Sigmoid colon (tissue), 7 donors: ENCODE measurements at places on chromosomes 6 and 20.

GRCh38 chr6:154632119-154632518 lies 101.1 kb upstream of the SCAF8 start:
- no peak for DNase-seq

- DNase-seq: no peak
Observed at GRCh38 chr6:140609956-140610355, 1235.5 kb upstream of the CITED2 start.

GRCh38 chr20:32707691-32708581 lies 34.2 kb upstream of the C20orf203 start:
- DNase-seq: no peak

DNA sequence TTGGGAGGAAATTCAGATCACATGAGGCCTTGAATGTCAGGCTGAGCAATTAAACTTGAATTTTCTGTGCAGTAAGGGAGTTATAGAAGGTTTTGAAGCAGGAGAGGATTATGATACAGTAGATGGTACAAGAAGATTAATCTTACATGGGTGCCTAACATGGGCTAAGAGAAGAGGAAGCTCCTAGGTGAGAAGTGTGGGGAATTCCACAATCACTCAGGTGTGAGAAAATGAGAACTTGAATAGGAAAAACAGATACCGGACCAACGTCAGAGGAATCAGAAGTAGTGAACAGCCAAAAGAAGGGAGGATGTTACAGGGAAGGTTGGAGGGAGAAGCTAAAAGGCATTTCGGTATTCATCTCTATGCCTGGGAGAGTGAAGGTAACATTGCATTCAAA lies 250.7 kb upstream of the SLC35B3 start:
- no peak for DNase-seq

GRCh38 chr6:101450901-101451300 lies 57.4 kb downstream of the GRIK2 start:
- DNase-seq: no peak

- no peak for DNase-seq
Observed at GRCh38 chr20:46545077-46545826, 5.2 kb downstream of the OCSTAMP start.

GRCh38 chr6:18042536-18043145 lies 55.2 kb upstream of the KIF13A start:
- no peak for DNase-seq

DNA sequence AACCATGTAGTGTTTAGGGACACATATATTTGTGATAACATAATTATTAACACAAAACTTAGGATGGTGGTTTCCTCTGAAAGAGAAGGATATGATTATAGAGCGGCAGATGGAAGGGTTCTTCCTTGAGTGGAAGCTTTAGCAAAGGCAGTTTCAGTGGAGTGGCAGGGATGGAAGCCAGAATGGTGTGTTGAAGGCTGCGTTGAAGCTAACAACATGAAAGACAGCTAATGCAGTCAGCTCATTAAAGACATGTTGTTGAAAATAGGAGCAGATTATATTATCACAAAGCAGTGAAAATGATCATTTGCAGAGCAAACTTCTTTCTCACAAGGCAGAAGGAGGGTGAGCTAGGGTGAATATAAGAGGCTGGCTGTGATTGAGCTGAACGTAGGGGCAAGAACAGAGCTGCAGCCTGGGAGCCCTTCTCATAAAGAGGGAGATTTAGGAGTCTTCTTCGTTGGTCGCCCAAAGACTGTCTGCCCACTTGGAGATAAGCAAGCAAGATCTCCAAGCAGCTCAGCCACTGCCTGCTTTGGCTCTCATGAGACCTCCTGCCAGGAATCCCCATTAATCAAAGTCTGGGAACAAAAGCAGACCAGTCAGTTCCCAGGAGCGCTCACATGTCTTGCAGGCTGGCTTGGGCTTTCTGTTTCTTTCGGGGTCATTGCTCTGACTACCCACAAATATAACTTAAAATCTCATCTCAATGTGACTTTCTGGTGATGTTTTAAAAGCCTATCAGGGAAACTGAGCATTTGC lies 2.6 kb upstream of the ANKRD6 start:
- DNase-seq: no peak

DNA sequence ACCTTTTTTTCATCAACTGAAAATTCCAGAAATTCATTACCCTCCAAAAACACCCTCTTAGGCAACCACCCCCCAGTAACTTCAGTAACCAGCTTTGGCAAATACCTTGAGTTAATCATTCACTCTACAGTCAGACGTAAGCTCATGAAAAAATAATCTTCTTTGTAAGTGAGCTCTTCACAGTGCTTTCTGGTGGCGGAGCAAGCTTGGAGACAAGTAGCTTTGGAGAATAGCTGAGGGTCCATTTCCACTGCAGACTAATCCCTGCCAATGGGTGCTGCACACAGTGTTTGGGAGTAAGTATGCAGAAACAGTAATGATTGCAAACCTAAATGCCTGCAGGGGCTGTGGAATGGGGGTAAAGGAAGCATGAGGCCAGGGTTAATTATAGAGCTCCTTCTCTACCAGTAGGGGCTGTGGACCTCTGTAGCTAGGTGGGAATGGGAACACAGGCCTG lies 56.8 kb upstream of the HINT3 start:
- DNase-seq: no peak

GRCh38 chr6:118696271-118696670 lies 44.9 kb upstream of the CEP85L start:
- no peak for DNase-seq

DNA sequence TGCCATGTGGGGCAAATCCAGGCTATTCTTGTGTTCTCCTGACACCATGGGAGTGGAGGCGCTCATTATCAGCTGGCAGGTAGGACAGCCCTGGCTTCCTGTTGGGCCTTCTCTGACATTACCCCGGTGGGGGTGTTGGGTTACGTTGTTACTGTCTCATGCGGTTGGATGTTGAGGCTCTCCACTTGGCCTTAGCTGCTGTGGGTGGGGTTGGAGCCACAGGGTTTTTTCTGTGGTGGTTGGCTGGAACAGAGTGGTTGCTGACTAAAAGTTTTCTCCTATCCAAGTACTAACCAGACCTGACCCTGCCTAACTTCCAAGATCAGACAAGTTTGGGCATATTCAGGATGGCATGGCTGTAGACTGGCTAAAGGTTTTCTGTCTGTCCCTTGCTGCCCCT lies 20.2 kb downstream of the RIPK1 start:
- DNase-seq: no peak

DNA sequence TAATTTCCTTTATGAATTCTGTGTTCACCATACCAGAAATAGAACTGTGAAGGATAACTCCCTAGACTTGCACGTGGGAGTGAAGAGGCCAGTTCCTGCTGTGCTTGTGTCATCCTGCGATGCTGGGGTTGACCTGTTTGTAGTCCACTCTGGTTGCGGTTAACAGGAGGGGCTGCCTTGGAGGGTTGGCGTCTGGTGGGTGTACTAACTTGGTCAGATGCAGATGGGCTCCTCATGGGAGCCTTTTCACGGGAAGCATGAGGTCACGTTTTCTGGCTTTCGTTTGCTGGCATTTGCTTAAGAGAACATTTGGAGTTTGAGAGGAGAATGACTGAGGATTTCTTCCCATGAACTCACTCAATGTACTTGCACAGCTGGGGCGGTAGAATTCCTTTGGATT lies 41.2 kb downstream of the IGF2R start:
- peak; percentile 81 for DNase-seq

DNA sequence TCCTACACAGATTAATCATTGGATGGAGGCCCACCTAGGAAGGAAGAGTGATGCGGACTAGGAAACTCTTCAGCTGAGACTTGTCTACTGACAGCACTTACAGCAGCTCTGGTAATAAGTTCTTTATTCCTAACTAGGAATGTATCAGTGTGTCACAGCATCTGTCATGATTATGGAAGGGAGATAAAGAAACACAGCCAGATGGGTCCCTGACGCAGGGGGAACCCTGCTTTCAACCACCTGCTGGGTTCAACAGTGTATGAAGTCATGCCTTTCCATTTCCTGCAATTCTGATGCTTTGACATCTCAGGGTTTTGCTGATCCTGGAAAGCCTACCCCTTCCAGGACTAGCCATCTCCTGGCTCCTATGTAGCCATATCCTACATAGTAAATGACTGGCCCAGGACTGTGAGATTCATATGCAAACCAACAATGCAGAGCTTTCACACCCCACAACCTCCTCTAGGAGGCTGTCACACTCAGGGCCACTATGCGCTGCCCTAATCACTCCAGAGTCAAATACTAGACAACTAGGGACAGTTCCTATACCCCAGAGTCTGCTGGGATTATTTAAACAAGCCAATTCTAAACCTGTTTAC lies 29.0 kb upstream of the MANEA start:
- DNase-seq: no peak

DNA sequence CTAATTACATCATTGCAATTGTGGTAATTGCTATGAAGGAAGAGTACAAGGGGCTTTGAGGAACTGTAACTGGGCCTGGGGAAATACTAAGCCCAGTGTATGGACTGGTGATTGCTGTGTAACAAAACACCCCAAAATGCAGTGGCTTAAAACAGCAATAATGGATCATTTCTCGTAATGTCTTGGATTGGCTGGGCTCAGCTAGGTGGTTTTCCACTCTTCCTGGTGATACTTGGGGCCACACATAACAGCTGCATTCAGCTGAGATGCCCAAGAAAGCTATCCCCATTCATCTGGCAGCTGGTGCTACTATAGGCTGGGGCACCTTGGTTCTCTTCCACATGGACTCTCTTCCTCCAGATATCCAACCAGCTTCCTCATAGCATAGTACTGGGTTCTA lies 150.3 kb downstream of the EYA2 start:
- no peak for DNase-seq

- no peak for DNase-seq
Observed at GRCh38 chr6:150766201-150766997, 99.1 kb upstream of the MTHFD1L start.

- DNase-seq: no peak
Observed at GRCh38 chr6:153028286-153028685, 25.8 kb upstream of the MTRF1L start.

DNA sequence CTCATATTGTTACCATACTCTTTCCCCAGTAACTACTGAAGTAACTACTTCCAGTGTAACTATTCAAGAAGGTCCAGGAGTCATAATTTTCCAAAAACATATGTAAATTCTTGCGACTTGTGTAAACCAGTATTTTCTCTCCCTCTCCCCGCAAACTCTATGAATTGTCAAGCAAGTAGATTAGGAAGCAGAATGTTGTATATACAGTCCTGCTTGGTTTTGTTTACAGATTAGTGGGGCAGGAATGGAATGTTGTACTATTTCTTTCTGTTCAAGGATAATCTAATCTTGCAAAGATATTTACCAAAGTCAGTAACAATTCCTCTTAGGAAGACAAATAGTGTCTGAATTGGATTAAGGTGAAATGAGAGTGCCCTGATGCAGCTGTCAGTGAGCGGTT lies 234.9 kb upstream of the PLN start:
- no peak for DNase-seq

GRCh38 chr6:75291331-75291730 lies 6.7 kb upstream of the TMEM30A start:
- DNase-seq: no peak

DNA sequence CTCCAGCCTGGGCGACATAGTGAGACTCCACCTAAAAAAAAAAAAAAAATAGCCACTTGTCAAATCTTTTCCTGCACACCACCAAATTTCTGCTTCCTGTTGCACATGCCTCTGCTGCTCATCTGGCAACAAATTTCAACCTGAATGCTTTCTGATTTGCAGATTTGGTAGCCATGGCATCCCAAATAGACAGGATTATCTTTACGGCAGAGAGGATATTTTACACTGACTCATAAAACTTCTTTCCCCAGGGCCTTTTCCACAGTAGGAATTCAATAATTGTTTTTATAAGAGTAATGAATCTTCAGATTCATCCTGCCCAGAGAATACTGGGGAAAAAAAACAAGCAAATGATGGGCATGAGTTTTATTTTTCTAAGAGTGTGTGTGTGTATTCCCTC lies 264.6 kb downstream of the FRK start:
- DNase-seq: no peak

DNA sequence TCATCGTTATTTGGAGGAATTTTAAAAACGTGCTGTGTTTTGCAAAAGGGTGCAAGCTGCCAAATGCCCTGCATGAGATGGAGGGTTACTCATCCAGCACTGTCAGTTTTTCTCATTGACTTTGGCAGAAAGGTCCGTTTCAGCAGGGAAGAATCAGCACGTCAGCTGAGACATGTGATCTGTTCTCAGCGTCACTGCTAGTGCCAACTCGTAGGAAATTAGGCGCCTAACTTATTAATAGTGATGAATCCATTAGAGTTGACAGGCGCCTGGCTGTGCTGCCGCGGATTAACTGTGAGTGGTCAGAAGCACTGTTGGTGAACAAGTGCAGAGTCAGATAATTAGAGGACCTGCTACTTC lies 175.5 kb upstream of the FOXQ1 start:
- no peak for DNase-seq

- no peak for DNase-seq
Observed at GRCh38 chr6:45031601-45032000, 296.5 kb upstream of the RUNX2 start.

DNA sequence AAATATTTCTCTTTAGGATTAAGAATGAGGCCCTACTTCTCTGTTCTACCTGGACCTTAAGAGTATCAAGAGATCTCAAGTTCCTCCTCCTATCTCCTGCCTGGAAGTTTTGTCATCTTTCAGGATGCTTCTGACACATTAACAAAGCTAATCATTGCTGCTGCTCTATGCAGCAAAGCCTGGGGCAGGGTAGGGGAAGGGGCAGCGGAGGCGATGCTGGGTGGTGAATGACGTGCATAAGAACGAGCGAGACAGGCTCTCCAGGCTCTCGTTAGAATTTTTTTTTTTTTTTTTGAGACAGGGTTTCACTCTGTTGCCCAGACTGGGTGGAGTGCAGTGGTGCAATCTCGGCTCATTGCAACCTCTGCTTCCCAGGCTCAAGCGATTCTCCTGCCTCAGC lies 31.2 kb downstream of the FERMT1 start:
- DNase-seq: no peak

GRCh38 chr6:134537146-134537555 lies 219.2 kb upstream of the SGK1 start:
- no peak for DNase-seq

DNA sequence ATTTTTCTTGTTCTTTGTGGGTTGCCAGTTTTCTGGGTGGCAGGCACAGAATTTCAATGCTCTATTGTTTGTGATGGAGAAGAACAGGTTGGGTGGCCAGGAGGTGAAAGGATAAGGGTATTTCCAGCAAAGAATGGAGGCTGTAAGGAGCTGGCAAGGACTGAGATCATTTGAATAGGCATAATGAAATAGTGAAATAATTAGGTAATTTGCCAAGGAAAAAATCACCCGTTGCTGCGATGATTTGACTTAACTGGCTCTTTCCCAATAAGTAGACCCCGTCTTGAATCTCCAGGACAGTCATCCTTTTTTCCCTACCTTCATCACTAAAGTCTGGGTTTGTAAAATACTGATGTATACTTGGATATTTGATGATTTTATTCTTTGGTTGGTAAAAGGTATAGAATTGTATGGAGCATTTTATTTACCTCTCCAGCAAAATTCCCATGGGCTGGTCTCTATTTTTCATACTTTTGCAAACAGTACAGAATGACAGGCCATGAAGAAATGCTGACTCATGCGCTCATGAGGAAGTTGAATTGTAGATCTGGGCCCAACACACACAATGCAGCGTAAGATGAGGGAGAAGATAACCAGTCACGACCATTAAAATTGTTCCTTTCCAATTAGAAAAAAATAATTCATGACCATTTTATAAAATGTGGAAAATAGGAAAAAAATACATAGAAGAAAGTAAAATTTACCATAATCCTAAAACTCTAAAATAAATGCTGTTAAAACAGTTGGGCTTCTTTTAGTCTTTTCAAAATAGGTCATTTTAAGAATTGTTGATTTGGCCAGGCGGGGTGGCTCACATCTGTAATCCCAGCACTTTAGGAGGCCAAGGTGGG lies 2.4 kb upstream of the GCNT2 start:
- DNase-seq: no peak
